ENCODE measurements at places on chromosomes 7 and 10.

DNA sequence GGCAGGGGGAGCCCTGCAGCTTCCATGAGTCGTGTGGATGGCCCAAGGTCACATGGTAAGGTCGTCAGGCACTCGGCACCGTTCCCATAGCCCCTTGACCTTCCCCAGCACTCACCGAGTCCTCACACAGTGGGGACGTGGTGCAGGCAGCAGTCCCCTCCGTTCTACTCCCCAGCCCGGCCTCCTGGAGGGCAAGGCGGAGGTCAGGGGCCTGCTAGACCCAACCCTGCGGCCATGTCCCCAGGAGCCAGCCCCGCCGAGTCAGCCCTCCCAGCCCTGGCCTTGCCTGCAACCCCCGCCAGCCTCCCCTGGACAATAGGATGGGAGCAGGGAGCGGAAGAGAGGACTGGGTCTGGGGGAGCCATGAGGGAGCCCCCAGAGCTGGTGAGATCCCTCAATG is 65.2 kb downstream of the ELFN1 start:
- no peak for DNase-seq

- DNase-seq: no peak
Measured at GRCh38 chr10:35614312-35614711, 9.2 kb downstream of the GJD4 start.

DNA sequence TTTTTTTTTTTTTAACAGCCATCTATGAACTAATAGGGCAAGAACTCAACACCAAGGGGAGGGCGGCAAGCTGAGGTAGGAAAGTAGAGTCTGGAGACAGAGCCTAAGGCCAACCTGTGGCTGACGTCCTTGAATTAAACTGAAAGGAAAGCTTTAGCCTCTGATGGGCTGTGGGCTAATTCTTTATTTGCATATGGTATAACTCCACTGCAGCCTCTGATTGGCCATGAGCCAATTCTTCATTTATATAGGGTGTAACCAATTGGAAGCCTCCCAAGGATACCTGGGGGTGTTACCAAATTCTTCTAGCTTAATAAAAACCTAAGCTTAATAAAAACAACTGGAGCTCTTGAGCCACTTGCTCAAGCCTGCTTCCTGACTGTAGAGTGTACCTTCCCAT is 10.3 kb downstream of the TYW1 start:
- DNase-seq: no peak

- no peak for DNase-seq
Measured at GRCh38 chr10:96616961-96617360, 30.1 kb upstream of the TM9SF3 start.

DNA sequence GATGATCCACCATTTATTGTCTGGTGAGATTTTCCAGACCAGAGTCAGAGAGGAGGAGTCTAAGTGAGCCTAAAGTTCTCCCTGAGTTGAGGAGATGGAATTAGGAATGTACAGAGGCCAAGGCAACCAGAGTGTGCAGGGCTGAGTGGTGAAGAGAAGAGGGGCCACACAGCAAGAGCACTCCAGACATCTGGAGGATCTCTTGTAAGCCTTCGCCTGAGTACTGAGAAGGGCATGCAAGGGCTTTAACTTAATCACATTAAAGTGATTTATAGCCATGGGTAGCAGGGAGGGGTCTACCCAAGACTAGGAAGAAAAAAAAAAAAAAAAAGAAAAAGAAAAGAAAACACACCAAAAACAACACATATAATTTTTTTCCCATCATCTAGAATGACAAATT is 1190.4 kb downstream of the GATA3 start:
- peak; percentile 40 for DNase-seq

DNA sequence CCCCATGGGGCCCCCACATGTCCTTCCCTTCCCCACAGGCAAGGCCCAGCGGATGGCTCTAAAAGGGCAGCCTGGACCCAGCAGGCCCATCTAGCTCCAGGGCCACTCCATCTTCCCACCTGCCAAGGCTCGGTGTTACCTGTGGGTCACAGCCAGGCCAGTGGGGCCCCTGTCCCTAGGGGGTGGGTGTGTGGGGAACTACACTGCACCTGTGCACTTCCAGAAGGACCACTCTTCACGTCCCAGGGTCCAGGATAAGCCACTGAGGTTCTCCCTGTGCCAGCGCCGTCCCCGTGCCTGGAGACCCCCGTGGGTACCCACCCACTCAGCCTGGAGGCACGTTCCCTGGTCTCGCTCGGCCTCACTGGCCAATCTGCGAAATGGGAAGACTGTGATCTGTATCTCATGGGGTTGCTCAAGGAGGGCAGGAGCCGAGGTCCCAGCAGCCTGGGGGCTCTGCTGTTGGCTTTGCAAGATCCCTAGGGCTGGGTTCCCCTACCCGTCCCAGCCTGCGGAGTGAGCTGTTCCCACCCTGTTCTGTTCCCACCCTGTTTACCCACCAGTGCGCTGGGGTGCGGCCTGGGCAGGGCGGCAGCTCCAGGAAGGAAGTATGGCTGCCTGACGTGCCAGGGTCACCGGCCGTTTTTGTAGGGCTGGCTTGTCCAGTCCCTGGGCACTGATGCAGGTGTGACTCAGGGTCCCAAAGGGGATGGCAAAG is 4.6 kb downstream of the PWWP2B start:
- no peak for DNase-seq

DNA sequence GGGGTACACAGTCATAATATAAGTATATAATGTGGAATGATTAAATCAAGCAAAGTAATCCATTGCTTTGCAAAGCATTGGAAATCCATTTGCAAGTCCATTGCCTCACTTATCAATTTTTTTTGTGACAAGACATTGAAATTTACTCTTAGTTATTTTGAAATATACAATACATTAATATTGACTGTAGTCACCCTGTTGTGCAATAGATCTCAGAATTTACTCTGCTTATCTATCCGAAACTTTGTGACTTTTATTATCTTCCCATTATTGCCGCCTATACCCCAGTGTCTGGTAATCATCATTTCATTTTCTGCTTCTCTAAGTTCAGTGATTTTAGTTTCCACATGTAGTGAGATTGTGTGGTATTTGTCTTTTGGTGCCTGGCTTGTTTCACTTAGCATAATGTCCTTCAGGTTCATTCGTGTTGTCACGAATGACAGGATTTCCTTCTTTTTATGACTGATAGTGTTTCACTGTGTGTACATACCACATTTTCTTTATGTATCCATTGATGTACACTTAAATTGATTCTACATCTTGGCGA is 5.8 kb downstream of the MALRD1 start:
- no peak for DNase-seq

- DNase-seq: no peak
Measured at GRCh38 chr7:31106303-31107105, 54.4 kb downstream of the ADCYAP1R1 start.

DNA sequence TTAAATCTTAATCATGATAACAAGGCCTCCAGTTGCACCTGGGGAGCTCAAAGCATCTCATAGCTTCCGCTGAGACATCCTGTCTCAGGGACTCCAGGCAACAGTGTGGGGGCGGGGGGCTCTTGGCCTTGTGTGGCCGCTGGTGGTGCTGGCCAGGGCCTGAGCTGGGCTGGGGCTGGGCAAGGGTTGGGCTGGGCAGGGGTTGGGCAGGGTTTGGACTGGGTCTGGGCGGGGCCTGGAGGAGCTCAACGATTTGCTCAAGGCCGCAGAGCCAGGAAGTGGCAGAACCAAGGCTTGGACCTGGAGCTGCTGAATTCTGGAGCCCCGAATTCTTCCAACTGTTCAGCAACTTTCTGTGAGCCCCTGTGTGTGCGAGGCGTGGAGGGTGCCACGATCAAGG is 37.9 kb upstream of the PSMG3 start:
- no peak for DNase-seq

DNA sequence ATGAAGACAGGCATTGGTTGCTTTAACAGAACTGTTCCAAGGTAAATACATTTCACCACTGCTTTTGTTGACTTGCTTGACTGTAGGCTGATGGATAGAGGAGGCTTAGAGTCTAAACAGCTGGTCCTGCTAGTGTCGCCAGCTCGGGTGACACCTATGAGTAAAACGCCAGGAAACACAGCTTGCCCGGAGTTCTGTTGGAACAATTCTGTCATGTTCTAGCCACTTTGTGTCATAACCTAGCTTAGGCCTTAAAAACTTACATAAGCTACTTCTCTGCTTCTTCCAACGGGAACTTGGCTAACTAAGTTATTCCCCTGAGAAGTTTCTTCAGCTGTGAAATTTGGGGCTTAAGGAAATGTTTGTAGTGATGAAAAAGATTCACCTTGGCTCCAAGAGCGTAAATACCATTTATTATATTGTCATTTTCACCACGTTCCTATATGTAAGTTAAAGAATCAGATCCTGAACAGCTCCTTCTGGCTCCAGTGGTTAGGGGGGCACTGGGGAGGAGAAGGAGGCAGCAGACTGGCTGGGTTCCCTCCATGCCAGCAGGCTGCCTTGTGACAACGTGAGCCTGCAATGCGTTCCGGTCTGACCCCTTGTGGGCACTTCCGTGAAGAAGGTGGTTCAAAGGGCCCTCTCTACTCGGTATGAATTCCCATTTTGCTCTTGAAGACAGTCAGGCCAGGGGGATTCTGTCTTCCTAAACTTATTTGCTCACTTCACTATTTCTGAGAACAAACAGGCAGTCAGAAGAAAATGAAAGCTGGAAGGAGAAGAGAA is 253.2 kb downstream of the BMPER start:
- peak; percentile 9 for DNase-seq

GRCh38 chr7:41924796-41925195 is 221.9 kb upstream of the INHBA start:
- DNase-seq: no peak

- peak; percentile 4 for DNase-seq
Measured at GRCh38 chr7:945147-945555, 9.3 kb downstream of the ADAP1 start.

DNA sequence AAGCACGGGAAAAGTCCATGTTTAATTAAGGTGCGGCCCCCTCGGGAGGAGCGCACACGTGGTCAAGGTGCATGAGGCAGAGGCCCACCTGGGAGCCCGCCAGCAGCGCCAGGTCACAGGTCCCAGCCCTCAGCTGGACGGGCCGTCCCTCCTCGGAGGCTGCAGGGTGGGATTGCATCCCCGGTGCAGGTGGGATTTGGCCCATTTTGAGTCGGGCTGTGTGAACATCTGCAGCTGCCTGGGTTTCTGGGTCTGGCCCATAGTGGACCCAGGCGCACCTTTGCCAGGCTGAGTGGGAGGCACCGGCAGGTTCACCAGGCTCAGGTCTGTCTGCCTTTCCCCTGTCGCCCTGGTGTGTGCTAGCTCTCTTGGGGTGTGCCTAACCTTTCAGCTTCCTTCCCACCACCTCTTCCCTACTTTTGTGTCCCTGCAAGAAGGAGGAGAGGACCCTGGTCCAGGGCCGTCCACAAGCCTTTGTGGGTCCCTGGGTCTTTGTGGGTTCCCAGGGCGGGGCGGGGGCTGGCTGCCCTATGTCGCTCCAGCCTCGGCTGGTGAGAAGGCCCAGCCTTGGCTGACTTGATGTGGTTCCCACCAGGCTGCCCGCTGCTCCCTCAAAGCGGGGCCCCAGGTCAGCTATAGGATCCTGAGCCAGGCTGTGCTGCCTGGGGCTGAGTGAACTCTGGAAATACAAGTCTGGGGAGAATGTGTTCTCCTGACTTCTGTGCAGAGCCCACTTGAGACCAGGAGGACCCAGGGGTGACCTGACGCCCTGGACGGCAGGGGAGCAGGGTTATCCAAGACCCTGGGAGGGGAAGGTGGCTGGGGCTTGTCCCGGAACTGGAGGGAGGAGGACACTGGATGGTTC is 186.7 kb upstream of the SHH start:
- DNase-seq: no peak

- DNase-seq: no peak
Measured at GRCh38 chr10:112289373-112290053, 6.3 kb downstream of the TECTB start.

DNA sequence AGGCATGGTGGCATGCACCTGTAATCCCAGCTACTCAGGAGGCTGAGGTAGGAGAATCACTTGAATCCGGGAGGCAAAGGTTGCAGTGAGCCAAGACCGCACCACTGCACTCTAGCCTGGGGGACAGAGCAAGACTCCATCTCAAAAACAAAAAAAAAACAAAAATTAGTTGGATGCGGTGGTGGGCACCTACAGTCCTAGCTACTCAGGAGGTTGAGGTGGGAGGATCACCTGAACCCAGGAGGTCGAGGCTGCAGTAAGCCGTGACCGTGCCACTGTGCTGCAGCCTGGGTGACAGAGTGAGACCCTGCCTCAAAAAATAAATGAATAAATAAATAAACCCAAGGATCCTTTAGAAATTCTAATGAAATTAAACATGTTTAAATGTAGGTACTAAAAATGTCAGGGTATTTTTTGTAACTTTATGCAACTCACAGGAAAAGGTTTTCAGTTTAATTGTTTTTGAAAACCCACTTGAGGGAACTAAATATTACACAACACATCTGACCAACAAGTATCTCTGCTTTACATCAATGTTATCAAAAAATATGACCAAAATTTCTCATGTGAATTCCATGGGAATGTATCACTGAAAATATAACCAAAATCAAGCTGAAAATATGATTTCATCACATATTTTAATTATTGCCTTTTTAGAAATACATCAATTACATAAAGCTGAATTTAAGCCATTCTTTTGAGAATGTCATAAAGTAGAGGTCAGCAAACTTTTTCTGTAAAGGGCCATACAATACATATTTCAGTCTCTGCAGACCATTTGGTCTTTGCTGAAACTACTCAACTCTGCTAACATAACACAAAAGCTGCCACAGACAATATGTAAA is 23.9 kb downstream of the UPF2 start:
- DNase-seq: no peak

- no peak for DNase-seq
Measured at GRCh38 chr10:86759073-86759672, 2.8 kb downstream of the BMPR1A start.

GRCh38 chr7:33511778-33512177 is 382.4 kb downstream of the BBS9 start:
- no peak for DNase-seq

GRCh38 chr10:132608511-132609195 is 71.1 kb downstream of the INPP5A start:
- DNase-seq: no peak

GRCh38 chr7:20447021-20447650 is 116.4 kb downstream of the ITGB8 start:
- no peak for DNase-seq

DNA sequence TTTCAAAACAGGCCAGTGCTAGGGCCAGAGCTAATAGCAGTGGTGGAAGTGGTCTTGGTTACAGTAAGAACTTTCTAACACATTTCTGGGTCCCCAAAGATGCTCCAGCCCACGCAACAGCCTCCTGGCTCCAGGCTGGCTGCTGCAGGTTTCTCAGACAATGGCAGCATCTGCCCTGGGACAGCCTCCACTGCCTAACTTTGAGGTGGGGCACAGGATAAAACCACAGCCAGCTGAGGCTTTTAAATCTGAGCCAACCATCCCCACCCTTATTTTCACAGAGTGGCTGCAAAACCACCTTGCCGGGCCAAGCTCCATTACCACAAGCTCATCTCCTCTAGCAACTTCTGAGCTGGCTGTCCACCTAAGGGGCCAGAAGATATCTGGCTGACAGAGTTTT is 84.8 kb downstream of the FAM53B start:
- DNase-seq: no peak

GRCh38 chr7:100087055-100087750 is 1.6 kb upstream of the COPS6 start:
- DNase-seq: no peak

- no peak for DNase-seq
Measured at GRCh38 chr7:112510001-112510742, 29.4 kb downstream of the LSMEM1 start.

GRCh38 chr10:132420981-132421846 is 24.2 kb downstream of the PWWP2B start:
- no peak for DNase-seq

GRCh38 chr10:110088367-110089104 is 80.8 kb downstream of the ADD3 start:
- no peak for DNase-seq

- no peak for DNase-seq
Measured at GRCh38 chr7:149093228-149093627, 2.7 kb upstream of the ZNF786 start.

GRCh38 chr10:73791871-73792400 is 6.5 kb downstream of the ZSWIM8 start:
- no peak for DNase-seq

All from BE2C (cell line).